ENCODE measurements at places on chromosomes 5 and 9.

DNA sequence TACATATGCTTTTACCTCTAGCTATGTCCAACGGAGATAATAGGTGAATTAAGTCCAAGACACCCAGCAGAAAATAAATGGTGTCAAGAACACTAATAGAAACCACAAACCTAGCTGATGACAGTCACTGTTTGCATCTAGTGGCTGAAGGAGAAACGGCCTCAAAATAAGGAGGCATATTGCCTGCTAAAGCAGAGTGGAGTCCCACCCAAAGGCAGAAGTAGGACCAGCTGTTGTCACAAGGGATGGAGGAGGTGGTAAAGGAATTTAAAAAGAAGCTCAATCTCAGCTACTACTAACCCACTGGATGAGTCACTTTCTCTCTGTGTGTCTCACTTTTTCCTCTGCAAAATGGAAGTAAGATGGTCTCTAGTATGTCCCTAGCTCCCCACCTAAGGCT lies 224.3 kb downstream of the GRIA1 start:
- DNase-seq = no peak

- no peak for DNase-seq
Observed at GRCh38 chr5:73952872-73953271, 326.9 kb downstream of the ARHGEF28 start.

DNA sequence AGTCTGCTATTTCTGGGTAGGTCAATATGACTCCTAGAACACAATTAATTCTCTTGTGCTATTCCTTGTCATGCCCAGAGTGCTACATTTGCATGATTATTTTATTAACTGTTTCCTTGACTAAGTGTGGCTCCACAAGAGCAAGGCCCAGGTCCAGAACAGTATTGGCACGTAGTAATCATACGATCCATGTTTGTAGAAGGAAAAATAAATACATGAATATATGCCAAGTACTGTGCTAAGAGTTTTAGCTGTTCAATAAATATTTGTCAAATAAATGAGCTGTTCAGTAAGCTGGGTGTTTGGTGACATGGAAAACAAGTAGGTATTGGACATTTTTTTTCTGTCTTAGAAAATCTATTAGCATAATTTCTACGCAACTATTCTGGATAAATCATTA lies 995.9 kb downstream of the MAT2B start:
- no peak for DNase-seq

DNA sequence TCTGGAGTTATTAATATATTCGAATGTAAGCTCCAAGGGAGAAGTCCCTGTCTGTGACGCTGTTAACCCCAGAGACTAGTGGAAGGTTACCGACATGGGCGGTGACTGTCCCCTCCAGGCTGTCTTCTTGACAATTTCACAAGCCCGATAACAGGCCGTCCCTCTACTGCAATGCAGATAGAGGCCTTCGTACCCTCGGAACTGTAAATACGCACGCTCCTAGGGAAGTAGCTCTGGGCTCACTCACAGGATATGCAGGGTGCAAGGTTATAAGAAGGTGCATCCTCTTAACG lies 680 bp upstream of the RFK start:
- peak; percentile 66 for DNase-seq

DNA sequence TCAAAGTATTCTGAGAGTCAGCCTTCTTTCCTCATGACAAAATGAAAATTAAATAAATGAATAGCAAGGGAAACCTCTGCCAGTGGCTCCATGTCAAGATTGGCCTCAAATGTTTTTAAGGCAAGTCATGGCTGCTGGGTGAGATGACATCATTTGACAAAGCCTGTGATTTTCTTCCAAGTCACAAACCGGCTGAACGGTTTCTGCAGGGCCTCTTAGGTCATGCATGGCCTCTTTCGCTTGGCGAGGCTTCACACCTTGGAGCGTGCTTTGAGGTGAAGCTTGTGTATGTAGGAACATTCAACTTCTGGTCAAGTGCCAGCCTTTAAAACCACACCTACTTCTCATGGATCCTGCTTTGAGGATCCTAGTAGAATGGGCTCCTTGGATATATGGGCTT lies 161.0 kb upstream of the ZNF618 start:
- no peak for DNase-seq

DNA sequence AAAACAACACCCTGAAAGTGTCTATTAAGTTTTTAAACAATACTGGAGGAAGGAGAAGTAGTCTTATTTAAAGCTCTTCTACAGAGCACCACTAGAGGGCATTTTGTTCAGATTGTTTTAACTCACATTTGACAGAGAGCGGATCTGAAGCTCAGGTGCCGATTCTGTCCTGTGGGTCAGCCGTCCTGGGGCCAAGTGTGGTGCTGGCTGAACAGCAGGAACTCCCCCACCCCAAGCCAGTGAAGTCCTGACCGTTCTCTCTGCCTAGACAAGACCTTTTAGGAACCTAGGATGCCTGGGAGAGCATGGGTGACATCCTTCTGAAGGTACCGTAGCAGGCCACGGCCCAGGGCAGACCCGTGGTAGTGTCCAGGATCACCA lies 3.9 kb downstream of the EXOC3 start:
- DNase-seq = peak; percentile 28

GRCh38 chr5:11148810-11149539 lies 387.9 kb upstream of the DAP start:
- no peak for DNase-seq

GRCh38 chr9:80732506-80732905 lies 956.8 kb downstream of the TLE1 start:
- DNase-seq = no peak

Data from NCI-H1436 (cell line).